ENCODE measurements at places on chromosomes 3 and 15. TPM values are rescaled to one million over a fixed set of nuclear protein-coding genes. Genes with fewer than 3 reads are reported as not detected.

GRCh38 chr3:94171954-94172353, 109.1 kb downstream of the NSUN3 start:
- DNase-seq = no peak

GRCh38 chr3:19543212-19543841, 390.7 kb downstream of the EFHB start:
- DNase-seq = peak; percentile 76

HIGD2B gene
- total RNA-seq = not detected

- DNase-seq = no peak
These were observed 244.0 kb upstream of the TPM1 start for GRCh38 chr15:62798536-62798935.

TEX55 gene
- total RNA-seq = 0.27 TPM

DNA sequence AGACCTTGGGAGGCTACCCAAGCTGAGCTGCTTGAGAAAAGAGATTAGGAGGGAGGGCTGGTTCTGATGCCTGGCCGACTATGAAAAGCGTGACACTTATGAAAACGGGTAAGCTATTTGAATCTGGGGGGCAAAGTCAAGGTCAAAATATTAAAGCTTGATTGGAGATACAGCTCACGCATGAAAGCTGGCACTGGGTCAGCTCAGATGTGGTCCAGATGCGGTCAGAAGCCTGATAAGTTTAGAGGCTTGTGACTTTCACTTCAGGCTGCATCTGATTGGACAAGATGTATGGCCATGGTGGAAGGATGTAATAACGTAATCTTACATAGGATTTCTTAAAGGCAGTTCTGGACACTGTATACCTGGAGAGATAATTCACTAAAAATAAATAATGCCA, 690.3 kb downstream of the NTRK3 start:
- no peak for DNase-seq

DNA sequence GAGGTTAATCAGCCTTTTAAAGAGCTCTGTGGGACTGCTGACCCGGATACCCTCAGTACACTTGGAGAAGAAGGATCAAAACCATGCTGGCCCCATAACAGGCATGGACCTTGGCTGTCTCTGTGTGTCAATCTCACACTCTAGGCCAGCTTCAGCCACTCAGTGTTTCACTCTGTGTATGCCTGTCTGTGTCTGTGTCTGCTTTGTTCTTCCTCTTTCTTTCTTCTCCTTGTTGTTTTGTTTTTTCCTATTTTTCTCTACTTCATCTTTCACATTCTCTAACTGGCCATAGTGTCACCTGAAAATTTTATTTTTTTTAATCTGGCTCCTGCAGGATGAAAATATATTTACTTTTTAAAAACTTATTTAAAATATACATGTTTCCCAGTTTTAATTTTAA, 51.1 kb downstream of the SERP1 start:
- DNase-seq = no peak

DNA sequence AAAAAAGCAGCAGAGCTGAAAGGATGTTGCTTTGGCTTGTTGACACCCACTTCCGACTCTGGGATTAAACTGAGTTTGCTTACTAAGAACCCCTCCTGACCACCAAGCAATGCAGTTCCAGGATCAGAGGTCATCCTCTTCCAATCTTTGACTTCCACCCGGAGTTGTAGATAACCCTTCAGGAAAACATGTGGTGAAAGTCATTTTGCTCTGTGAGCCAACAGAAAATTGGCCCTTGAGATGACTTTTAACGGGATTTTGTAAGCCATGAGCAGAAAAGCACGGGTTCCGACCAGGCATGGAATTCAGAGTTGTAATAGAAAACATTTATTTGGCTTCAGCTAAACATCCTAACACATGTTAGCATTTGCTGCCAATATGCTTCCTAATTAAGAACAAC, 171.6 kb upstream of the NR2F2 start:
- no peak for DNase-seq

AHSG gene
- total RNA-seq = not detected

AP2M1 gene
- 269 TPM for total RNA-seq

WWTR1 gene
- total RNA-seq = 31.1 TPM

- DNase-seq = peak; percentile 6
These were observed 82.0 kb downstream of the GPR156 start for GRCh38 chr3:120203016-120203415.

DNA sequence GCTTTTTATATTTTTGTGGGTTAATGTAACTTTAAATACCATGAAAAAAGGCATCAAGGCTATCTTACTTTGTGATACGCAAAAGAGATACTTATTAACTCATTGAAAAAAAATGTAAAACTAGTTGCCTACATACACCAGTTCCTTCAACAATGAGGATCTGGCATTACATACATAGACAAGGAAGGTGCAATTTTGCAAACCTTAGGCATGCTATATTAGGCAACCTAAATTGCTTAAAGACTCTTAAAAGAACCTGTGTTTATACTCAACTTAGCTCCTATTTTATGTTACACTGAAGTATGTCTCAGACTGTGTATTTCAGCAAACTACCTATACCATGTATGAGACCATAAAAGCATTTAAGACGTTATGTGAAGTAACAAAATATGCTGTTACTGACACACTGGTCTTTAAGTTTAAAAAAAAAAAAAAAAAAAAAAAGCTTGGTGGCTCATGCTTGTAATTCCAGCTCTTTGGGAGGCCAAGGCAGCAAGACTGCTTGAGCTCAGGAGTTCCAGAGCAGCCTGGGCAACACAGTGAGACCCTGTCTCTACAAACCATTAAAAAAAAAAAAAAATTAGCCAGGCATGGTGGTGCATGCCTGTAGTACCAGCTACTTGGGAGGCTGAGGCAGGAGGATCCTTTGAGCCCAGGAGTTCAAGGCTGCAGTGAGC, 9.1 kb downstream of the TASOR start:
- DNase-seq = no peak

DNA sequence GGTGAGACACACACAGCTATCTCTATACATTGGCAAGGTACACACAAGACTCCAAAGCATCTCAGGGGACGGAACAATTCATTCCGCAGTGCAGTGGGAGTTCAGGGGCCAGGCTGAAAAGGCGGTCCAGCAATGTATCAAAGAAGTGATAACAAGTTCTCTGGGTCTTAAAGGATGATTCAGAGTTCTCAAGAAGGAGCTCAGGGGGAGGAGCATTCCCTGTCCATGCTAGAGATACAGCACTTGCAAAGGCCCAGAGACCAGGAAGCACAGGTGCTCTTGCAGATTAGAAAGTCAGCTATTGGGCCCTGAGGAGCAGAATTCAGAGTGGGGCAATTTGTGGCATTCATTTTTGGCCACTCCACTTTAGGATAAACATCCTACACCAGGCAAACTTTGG, 34.9 kb downstream of the MECOM start:
- no peak for DNase-seq

- DNase-seq = no peak
These were observed 2.0 kb downstream of the ATP2C1 start for GRCh38 chr3:130895690-130896488.

LYZL4 gene
- not detected for total RNA-seq

- peak; percentile 94 for DNase-seq
These were observed 21.7 kb upstream of the TBC1D21 start for GRCh38 chr15:73851689-73852088.

BFSP2 gene
- total RNA-seq = not detected

- DNase-seq = no peak
These were observed 57.6 kb upstream of the ABHD10 start for GRCh38 chr3:111921181-111921580.

- DNase-seq = no peak
These were observed 378.4 kb upstream of the AGTR1 start for GRCh38 chr3:148319161-148319915.

RTP3 gene
- not detected for total RNA-seq

DNA sequence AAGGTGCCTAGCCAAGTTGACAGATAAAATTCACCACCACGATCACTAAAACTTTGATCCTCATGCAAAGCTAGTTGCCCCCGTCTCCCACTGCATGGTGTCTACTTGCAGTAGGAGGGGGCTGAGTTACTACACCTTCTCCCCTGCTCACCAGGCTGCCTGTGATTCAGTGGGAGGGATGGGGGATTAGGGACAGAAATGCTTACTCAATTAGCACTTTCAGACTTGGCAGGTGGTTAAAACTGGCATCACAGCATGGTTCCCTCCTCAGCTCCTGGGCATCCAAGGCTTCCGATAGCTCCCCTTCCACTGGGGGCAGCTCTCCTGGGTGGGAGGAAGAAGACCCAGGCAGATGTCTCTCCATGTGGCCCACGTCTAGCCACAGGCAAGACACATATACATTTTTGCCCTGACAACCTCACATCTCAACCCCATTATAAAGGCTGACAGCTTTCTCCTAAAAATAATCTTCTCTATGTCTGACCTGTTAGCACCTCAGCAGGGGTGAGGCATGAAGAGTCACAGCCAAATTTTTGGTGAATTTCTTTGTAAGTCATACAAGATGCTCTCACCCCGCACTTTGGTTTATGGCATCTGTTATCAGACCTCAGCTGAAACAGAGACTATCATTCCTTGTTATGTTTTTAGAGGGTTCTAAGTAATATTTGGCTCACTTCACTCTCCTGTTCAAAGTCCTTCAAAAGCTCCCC, 369.0 kb downstream of the SV2B start:
- no peak for DNase-seq

CLDN18 gene
- not detected for total RNA-seq

- DNase-seq = peak; percentile 72
These were observed 13.0 kb downstream of the SV2B start for GRCh38 chr15:91113030-91113429.

All from GM23338 (cell line).